ENCODE measurements at places on chromosomes 5 and 9.
A peak's percentile ranks its signal among the peaks of the same experiment; 100 is the strongest.

DNA sequence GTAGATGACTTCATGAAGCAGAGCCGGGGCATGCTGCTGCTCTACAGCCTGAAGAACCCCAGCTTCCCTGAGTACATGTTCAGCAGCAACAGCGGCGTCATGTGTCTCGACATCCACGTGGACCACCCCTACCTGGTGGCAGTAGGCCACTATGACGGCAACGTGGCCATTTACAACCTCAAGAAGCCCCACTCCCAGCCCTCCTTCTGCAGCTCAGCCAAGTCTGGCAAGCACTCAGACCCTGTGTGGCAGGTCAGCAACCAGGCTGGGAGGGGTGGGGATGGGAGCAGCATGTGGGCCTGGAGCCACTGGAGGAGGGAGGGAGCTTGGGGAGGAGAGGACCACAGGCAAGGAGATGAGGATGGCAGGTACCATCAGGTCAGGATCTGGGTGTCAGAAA, 16.2 kb downstream of the ENHO start:
- no peak for DNase-seq

GRCh38 chr5:96625365-96625764, 36.8 kb upstream of the CAST start:
- DNase-seq, result no peak

GRCh38 chr5:110899566-110900412, 161.0 kb downstream of the SLC25A46 start:
- DNase-seq, result no peak

DNA sequence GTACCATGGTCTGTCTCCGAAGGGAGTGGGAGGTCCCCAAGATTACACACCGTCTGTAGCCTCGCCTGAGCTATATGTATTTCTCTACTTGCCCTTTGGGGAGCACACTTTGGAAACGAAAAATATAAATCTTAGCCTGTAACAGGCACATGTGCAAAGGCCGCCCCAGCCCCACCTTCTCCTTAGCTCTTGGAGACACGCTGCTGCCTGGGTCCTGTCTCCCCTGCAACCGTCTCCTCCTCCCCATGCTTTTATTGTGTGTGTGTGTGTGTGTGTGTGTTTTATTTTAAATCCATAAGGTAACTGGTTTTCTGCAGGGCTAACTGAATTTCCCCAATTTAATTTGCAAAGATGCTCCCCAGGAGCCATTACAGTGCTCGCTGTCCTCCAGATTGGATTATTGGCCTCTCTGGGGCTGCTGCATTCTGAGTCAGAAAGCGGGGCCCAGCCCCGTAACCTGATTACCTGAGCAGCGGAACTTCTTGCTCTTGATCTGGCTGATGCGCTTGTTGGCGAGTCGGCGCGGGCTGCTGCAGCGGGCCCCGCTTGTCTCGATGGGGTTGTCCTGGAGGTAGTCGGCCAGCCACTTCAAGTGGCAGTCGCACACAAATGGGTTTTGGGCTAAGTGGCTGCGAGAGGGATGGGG, 193.3 kb upstream of the PANK3 start:
- no peak for DNase-seq

GRCh38 chr9:33414889-33415500, 12.6 kb upstream of the AQP7 start:
- no peak for DNase-seq

- peak; percentile 15 for DNase-seq
Measured at GRCh38 chr5:15620501-15620900, 120.5 kb downstream of the FBXL7 start.

DNA sequence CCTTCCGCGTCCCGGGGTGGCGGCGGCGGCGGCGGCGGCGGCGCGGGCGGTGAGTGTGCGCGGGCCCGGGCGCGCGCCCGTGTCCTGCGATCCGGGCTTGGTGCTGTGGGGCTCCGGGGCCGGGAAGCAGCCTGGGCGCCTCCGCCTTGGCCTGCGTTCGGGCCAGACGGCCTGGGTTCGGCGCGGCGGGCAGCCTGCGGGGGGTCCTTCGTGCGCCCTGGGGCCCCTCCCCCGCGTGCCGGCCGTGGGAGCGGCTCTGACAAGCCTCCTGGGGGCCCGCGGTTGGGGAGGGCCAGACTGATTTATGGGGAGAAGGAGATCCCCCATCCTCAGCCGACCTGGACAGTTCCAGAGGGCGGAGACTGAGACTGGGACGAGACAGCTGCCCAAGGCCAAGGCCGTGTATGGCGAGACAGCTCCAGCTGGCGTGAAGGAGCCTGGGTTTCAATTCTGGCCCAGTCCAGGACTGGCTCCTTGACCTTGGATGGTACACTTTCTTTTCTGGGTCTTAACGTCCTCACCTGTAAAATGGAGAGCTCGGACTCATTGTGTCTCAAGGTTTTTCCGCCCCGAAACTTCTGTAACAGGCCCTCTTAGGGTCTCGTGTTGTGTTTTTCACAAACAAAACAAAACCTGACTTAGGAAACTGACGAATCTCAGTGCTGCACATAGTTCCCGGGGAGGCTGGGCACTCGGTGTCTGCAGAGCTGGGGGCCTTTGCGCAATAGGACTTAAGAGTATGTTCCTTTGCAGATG, 603 bp downstream of the TMEM268 start:
- peak; percentile 46 for DNase-seq

DNA sequence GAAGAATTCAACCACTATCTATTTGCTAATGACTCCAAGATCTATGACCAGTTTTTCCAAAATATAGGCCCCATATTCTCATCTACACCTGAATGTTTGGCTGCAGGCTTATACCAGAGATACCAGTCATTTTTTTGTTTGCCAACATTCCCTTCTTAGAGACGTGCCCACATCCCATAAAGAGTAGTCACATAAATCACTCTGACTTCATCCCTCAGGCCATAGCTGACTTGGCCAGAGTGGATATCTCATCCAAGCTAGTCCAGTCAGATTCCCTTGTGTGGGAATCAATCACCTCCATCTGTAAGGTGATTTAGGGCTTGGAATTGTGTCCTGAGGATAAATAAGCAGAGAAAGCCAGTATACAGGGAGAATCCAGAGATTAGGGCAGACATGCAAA, 124.3 kb upstream of the SLC24A2 start:
- DNase-seq, result no peak

DNA sequence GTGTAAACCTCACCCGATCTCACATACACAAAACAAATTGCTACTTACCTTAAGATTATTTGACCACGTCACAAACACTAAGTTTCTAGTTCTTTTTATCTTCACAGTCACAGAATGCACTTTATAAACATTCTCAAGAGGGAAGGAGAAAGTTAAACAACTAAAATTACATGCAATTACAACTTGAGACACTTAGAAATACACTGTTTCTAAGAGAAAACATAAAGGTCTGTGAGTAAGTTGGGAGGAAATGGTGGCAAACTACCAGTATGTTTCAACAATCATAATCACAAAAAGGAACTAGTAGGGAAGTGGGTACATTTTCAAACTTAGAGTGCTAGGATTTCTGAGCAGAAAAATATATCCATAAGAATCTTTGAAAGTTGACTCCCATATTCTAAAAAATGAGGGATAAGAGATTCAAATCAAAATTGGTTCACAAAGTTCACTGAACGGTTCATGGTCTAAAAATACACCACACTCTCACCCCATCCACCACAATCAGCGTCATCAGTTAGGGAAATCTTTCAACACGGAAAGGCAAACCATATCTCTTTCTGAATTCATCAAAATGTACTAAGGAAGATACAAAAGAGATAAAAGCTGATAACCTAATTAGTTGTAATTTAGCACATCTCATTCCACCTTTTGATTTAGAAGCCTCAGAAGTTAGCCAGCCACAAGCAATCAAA, 182.6 kb downstream of the BNC2 start:
- DNase-seq, result no peak

DNA sequence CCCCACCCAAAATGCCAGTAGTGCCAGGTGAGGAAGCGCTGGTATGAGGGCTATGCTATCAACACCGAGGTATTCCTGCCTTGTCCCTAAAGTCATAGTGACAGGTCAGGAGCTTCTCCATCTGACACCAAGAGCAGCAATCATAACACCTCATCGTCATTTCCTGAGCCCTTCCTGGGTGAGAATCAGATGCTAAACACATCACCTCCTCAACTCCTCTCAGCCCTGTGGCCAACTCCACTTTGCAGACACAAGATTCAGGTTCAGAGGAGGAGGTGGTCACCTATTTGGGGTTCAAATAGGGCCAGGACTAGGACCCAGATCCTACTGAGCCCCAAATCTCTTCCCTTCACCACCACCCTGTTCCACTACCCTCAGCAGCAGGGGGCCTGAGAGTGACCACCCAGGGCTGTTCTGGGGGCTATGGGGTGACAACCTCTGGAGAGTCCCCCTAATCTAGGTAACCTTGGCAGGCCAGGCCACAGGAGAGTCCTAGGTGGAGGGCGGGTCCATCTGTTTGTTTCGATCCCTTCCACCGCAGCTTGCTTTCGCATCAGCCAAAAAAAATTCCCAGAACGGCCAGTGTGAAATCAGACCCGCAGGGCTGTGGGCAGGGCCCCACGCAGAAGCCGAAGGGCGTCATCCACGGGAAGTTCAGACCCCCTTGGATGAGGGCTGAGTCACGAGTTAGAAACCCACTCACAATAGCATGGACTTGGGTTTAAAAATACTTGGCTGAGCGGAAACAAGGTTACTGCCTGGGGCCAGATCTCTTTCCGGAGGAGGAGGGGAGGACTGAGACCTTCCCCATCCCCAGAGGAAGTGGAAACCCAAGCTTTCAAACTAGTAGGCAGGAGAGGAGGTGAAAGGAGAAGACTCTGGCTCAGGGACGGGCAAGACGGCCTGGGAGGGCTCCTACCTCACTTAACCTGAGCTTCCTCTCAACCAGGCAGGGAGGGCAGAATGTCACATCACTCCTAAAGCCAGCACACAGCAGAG, 8.7 kb downstream of the STK10 start:
- DNase-seq, result peak; percentile 66

All from SK-MEL-5 (cell line).